Activated CD4-positive, CD25-positive, alpha-beta regulatory T cell (primary cell): ENCODE measurements at places on chromosomes 5 and 9.

- no peak for DNase-seq
Measured at GRCh38 chr9:114366334-114367128, 21.3 kb downstream of the AKNA start.

GRCh38 chr9:34252016-34252415, 73.2 kb downstream of the UBAP1 start:
- no peak for DNase-seq

GRCh38 chr9:104960662-104961061, 32.7 kb upstream of the ABCA1 start:
- DNase-seq = no peak

- no peak for DNase-seq
Measured at GRCh38 chr5:158858746-158859145, 241.0 kb downstream of the EBF1 start.
